A549 treated with ZK216348 at 1 μM for 4 hours (cell line): ENCODE measurements at places on chromosomes 2 and 18. TPM values are rescaled to one million over a fixed set of nuclear protein-coding genes. Genes with fewer than 3 reads are reported as not detected.

SERPINB3 gene
- total RNA-seq = 0.12 to 0.19 TPM (median 0.14 TPM) in 4 of 5 replicates, not detected in the other

PIEZO2 gene
- total RNA-seq = 0.47 to 1.5 TPM (median 1.2 TPM) in 5 replicates

CFAP65 gene
- 0.11 to 0.23 TPM (median 0.18 TPM) in 5 replicates for total RNA-seq

ASB18 gene
- not detected in 5 replicates for total RNA-seq

ADCYAP1 gene
- total RNA-seq = not detected in 5 replicates
